GM13976 (cell line): ENCODE measurements at places on chromosomes 1 and 21.
A peak's percentile ranks its signal among the peaks of the same experiment; 100 is the strongest.

- no peak for DNase-seq
Measured at GRCh38 chr1:4059270-4059669, 159.2 kb upstream of the C1orf174 start.

DNA sequence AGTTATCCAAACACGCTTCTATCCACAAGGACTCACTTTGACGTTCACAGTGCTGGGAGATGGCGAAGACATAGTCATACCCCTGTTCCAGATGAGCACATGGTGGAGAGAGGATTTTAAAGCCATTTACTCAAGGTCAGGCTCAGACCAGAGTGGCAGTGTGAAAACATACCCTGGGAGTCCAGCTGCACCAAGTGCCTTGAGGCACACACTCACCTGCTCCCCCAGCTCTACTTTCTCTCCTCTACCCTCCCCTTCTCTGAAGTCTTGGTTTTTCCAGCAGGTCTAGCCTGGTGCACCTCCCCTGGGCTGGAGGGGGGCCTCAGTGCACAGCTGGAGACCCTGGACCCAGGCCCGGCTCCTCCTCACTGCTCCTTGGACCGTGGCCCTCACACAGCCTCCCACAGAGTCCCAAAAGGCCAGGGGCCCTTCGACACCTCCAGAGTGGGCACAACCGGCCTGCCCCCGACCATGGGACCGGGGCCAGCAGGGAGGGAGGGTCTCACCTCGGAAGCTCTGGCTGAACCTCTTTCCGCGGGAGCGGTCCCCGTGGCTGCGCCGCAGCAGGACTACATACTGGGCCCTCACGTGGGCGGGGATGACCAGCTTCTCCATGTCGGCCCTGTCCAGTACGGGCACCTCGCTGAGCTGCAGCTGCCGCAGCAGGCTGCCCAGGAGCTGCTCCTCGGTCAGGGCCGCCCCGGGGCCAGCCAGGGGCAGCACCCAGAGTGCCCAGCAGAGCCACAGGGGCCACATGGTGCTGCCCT lies 452 bp downstream of the LEFTY2 start:
- DNase-seq: no peak

DNA sequence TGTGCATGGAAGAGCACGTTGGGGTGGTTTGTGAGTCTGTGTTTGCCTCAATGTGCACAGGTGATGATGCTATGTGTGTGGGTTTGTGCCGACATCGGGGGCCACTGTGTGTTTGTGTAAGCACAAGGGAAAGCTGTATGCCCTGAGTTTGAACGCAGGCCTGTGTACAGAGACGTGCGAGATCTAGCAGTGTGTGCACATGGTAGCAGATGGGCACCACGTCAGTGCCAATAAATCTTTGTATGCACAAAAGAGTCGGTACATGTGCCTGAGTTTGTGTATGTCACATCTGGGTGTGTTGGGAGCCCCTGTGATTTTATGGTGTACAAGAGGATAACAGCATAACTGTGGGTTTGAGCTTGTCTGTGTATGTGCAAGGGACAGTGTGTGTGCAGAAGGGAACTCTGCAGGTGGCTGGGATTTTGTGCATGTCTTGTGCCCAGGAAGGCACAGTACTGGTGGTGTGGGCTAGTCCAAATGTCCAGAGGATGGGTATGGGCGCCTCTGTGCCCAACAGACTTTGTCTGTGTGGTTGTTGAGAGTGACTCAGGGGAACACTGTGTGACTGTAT lies 32.0 kb upstream of the WASF2 start:
- no peak for DNase-seq

- DNase-seq: no peak
Measured at GRCh38 chr1:145750426-145750825, 31.1 kb downstream of the CD160 start.

GRCh38 chr1:5765997-5766913 lies 226.0 kb downstream of the NPHP4 start:
- DNase-seq: no peak

DNA sequence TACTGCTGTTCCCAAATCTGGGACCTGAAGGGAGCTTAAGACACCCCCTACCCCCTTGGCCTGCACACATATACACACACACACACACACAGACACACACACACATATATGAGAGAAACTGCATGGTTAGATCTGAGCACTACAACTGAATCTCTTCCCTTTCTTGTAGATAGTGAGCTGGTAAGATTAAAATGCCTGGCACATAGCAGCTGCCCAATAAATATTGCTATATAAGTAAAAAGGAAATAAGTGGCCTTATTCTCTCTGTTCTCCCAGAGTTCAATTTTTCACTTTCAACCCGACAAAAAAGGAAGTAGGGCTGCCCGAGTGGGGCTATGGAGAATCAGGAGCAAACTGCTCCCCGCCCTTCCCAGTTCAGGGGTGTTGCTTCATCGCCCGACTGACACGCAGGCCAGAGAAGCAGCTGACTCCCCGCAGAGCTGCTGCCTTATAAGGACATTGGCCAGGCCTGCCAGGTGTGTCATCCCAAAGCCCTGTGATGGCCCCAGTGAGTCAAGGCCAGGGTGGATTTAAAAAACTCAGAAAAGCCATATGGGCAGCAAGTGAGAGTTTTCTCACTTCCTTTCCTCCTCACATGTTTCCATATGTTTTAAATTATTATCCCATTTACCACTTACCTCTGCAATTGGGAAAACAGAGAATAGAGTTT lies 106.5 kb upstream of the SLC44A3 start:
- DNase-seq: peak; percentile 42

DNA sequence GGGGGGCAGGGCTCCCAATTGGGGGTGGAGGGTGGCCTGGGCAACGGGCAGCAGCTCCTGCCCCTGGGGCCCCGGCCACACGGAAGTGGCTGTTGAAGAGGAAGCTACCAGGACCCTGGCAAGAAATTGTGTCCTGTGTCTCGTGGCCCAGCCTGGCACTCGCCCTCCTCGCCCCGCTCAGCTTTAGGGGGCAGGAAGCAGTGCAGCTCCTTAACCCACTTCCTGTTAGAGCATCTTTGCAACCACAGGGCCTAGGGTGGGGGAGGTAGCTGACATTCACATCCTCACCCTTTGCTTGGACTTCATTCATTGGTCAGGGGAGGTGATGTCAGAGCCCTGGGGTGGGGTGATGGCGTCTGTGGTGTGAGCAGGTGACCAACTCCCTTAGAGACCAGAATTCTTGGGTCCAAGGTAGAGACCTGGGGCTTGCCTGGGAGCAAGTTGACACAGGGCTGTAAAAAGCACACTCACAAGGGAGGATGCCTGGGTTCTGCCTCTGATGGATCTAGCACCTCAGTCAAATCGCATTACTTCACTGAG lies at the start of gene ARHGAP30:
Gene ARHGAP30, minus strand, starts transcription at position 161 of the 540 bp plus-strand sequence. CDS start 267 bp downstream, outside the sequence.
- peak; percentile 95 for DNase-seq

GRCh38 chr1:119774746-119775490 lies 6.2 kb upstream of the HMGCS2 start:
- DNase-seq: no peak

DNA sequence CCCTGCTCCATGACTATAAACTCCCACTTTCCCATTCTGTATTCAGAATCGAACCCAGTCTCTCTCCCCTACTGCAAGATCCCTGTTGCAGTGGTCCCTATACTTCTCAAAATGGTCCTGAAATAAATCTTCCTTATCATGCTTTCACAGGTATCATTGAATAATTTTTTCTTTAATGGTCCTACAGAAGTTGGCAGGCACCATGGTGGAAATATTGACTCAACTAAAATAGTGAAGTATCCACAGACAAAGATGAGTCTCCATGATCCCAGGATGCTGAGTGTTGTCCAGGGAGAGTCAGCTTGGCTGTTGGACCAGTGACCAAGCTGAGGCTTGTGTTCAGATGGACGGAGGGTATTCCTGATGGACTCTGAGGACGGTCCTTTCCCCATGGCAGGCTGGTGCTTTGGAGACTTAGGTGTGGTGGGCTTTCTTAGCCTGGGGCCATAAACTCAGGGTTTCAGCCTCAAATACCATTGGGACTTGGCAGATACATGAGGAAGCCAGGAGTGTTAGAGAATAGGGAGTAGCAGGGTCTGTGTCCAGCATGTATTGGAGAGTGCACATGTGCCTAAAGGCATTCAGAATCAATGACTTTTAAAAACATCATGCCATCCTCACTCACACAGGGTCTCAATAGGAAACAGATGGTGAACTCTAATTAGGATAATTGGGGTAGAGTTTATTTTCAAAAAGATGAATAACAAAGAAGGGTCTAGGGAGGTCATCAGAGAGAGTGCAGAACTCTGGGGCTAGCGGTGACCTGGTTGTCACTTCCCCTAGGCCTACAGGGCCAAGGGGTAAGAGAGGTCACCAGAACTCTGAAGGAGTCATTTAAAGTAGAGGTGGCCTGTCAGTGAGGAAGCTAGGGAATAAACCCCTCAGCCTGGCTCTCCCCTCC lies 19.8 kb downstream of the TINAGL1 start:
- DNase-seq: peak; percentile 13

GRCh38 chr1:211334986-211335385 lies 8.4 kb downstream of the TRAF5 start:
- DNase-seq: no peak
